Hippocampal formation (tissue), 2 donors: ENCODE measurements at places on chromosomes 12 and 14.

- DNase-seq: no peak
Observed at GRCh38 chr14:92455231-92455630, 58.4 kb upstream of the RIN3 start.

DNA sequence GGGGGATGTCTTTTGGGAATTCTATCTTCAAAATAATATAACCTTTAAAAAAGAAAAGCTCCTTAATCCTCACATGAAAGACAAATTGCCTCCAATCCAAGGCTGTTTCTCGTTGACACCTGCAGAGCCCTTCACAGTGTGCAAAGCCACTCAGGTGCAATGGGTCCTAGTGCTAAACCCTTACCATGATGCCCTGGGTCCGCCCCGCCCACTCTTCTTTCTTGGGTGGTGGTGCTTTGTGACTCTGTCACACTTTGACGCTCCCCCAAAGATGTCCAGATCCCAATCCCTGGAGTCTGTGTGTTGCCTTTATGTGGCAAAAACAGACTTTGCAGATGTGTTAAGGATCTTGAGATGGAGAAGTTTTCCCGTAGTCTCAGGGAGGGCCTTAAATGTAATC, 29.7 kb downstream of the CLMN start:
- DNase-seq: no peak

DNA sequence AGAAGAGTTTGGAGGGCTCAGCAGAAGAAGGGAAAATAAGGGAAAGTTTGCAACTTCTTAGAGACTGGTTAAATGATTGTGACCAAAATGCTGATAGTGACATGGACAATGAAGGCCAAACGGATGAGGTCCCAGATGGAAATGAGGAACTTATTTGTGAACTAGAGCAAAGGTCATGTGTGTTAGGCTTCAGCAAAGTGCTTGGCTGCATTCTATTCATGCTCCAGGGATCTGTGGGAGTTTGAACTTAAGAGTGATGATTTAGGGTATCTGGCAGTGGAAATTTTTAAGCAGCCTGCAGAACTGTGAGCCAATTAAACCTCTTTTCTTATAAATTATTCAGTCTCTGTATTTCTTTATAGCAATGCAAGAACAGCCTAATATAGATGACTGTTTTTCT, 88.9 kb upstream of the ARHGAP5 start:
- DNase-seq: no peak

DNA sequence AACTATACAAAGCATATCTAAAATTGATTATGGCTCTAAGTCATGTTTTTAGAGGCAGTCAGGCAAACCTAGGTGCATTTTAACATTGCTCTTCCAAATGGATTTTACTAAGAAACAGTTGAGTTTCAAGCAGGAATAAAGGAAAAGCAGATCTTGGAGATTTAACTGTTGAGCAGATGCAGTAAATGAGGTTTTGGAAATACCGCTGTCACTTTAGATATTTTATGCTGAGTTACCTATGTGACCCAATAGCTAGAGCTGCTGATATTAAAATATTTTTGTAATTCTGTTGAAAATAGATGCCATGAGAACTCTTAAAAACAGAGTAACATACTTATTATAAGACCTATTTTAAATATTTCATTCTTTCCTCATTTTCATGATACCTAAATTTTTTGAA, 181.4 kb downstream of the SYT1 start:
- no peak for DNase-seq

- no peak for DNase-seq
Observed at GRCh38 chr12:51056242-51056641, 8.1 kb downstream of the LETMD1 start.

- DNase-seq: no peak
Observed at GRCh38 chr14:99568567-99569560, 35.1 kb downstream of the CCDC85C start.

DNA sequence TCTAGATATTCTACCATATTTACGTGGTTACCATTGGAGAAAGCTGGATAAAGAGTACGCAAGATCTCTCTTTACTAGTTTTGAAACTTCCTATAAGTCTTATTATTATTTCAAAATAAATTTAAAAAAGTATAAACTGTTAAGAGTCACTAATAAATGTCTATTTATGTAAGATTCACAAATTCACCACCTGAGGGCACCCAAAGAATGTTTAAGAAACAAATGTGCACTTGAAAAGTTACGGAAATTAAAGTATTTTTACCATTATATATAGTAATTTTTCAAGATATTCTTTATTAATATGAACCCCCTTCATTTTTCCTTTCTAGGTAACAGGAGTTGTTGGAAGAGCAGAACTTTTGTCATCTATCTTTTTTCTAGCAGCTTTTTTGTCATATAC, 11.9 kb downstream of the TMTC3 start:
- DNase-seq: no peak

DNA sequence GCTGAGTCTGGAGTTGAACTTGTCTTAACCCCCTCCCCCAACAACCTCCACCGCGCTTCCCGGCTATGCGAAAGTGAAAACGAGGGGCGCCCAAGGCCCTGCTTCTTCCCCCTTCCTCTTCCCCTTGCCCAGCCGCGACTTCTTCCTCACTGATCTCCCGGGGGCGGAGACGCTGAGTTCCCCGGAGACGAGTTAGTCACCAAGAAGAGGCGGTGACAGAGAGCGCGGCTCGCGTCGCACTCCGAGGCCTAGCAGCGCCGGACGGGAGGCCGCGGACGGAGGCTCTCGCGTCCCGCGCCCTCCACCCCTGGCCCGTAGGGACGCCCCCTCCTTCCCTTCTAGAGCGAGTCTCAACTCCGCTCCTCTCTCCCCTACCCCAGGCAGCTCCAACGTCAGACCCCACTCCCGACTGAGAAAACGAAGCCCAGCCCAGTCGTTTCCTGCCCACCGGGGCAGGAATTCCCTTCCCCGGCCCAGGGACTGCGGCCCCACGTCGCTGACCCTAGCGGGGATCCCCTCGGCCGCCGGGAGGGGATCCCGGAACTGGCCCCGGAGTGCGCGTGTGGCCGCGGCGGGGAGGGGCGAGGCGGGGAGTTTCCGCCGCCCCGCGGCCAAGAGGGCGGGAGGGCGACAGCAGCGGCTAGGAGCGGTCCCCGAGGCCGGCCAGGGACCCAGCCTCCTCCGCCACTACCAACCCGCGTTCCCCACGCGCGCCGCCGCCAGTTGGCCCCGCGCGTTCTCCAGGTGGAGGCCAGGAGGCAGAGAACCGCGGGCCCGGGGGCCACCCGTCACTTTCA, 1.4 kb downstream of the BAZ1A start:
- peak; percentile 76 for DNase-seq

DNA sequence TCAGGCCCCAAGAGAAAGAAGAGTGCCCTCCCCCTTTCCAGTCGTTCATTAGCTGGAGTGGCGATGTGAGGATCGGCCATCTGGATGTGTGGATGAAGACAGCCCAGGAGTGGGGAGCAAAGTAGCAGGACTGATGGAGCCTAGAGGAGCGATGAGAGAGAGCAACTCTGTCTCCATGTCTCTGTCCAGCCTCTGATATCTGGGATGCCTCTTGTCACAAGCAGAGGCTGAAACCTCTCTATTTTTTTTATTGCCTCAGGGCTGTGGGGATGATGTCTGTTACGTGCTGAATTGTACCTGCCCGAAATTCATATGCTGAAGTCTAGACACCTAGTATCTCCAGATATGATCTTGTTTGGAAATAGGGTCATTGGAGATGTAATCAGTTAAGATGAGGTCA, 2.7 kb downstream of the SERPINA11 start:
- no peak for DNase-seq

- DNase-seq: no peak
Observed at GRCh38 chr12:49100380-49100779, 5.8 kb upstream of the DHH start.

GRCh38 chr14:64082837-64083236, 211.3 kb downstream of the ESR2 start:
- DNase-seq: no peak

- no peak for DNase-seq
Observed at GRCh38 chr12:51441583-51441982, 17.0 kb downstream of the SLC4A8 start.

- no peak for DNase-seq
Observed at GRCh38 chr14:32217301-32217700, 14.2 kb upstream of the RNU6-8 start.

GRCh38 chr14:63180011-63180410, 24.2 kb upstream of the RHOJ start:
- DNase-seq: no peak

- DNase-seq: no peak
Observed at GRCh38 chr12:66707002-66707697, 28.3 kb upstream of the GRIP1 start.

DNA sequence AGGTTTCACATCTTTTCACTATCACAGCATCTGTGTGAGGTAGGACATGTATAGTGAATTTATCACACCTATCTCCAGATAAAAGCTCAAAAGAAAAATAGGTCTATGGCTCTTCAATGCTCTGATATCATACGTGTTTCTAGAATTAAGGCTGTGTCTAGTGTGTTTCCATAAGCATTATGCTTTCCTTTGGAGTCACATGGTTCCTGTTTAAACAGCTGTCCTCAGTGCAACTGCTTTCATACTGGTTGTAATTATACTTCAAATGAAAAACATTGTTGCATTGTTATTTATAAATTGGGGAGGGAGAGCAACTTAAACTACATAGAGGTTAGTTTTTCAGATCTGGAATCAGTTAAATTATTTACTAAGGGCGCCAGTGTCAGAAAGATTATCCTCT, 151.6 kb downstream of the SYT1 start:
- DNase-seq: no peak

- no peak for DNase-seq
Observed at GRCh38 chr12:80269803-80270552, 170.6 kb downstream of the OTOGL start.

- peak; percentile 42 for DNase-seq
Observed at GRCh38 chr12:6852651-6853354, 853 bp downstream of the USP5 start.

DNA sequence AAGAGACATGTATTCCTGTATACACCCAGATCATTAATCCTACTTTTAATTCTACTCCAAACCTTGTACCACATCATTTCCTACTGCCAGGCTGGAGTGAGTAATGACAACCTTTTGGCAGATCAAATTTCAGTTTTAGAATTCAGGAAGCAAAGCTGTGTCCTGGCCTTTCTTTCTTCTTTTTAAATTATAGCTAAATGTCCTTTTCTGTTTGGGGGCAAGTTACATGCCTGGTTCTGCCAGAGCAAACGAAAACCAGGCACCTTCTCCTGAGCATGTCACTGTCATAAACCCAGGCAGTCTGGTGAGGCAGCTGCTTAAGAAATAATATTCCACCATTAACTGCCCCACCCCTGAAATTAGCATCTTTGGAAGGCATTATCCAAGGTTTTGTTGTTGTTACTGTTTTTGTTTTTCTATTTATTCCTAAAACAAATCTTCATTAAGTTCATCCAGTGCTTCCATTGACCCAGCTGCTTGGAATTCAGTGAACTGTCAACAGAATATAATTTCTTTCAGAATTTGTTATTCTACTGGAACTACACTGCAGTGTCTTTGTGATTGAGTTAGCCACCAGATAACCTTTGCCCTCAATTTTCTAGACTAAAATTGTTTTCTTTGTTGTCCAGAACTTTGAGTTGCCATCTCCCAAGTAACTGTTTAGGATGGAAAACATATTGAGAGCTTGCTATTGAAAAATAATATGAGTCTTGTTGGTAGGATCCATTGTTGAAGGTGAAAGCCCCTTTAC, 33.2 kb downstream of the SAMD4A start:
- DNase-seq: no peak

- no peak for DNase-seq
Observed at GRCh38 chr12:110108309-110109036, 15.7 kb upstream of the IFT81 start.

DNA sequence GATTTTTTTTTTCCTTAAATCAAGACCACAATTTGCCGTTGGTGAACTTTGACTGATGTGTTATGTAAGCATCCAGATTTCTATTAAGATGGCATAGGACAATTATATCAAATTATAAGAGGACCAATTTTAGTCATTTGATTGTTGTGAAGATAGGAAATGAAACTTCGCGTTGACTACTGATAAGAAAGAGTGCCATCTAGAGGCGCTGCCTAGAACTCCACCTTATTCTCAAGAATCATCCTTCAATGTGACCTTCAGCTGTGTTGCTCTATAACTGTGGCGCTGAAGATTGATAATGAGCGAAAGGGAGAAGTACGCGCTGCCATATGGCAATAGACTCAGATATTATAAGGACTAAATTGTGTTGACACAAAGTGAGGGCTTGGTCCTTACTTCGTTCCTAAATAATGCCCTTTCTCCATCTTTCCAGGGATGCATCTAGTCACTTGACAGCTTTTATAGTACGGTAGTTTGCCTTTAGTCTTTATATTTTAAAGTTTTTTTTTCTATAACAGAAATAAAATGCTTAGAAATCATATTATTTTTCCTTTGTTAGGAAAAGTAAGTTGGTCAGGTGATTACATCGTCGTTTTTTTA, 350.8 kb upstream of the STXBP6 start:
- peak; percentile 66 for DNase-seq

DNA sequence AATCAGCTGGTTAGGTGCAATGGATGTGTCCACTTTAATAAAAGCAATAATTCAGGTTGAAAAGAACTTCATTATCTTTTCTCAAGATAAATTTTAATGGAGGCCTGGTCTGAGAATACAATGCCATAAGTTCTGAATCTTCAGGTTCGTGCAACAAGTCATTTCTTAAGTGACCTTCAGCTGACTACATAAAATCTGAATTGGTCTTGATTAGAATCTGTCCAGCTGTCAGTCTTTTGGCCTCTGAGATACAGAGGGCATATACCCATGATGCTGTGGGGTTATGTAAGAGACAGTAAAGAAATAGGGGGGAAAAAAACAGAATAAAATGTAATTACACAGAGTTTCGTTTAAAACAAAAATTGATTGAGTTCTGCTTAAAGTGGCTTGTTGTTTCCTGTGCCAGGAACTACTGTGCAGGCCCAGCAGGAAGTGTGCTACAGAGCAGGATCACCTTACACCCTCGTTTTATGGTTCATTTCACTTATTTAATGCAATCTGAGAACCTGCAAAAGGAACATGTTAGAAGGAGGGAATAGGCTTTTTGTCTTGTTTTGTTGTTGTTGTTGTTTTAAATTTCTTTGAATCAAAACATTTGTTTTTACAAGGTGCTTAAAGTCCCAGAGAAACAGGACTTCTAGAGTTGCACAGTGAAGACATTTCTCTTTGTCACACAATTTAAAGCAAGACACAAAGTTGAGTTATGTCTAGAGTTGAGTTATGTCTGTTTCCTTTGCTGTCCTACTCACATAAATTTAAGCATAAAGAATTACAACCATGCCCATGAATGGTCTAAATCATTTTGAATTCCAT, 64.2 kb downstream of the LGR5 start:
- DNase-seq: no peak

- DNase-seq: no peak
Observed at GRCh38 chr12:19712041-19712440, 272.7 kb downstream of the AEBP2 start.

DNA sequence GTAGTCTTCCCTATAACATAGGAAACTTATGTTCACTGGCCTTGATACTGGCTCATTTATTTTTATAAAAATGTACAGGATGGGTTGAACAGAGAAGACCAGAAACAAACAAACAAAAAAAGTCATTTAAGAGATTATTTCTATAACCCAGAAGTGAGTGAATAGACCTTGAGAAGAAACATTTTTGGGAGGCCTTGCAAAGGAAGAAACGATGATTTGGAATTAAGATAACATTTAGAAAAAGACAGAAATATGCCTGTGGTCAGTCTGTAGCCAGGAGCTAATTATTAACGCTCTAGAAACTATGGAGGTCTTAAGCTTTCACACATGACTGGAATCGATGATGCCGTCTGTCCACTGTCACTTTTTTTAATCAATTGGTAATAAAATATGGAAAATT, 264.0 kb downstream of the EGLN3 start:
- no peak for DNase-seq
